K562 (cell line): ENCODE measurements at places on chromosomes 5 and 9. TPM values are rescaled to one million over a fixed set of nuclear protein-coding genes. Genes with fewer than 3 reads are reported as not detected.

LIFR gene
- total RNA-seq, result 3.4 and 3.7 TPM in 2 replicates

PCDHA7 gene
- not detected in 2 replicates for total RNA-seq

SPATA31E1 gene
- not detected in 2 replicates for total RNA-seq

ATOSB gene
- 4.0 and 6.0 TPM in 2 replicates for total RNA-seq

ACSL6 gene
- total RNA-seq, result 1.5 and 1.6 TPM in 2 replicates

TAF1L gene
- 0.02 TPM in 2 replicates for total RNA-seq

ZNF879 gene
- total RNA-seq, result 0.18 and 0.63 TPM in 2 replicates

NR5A1 gene
- total RNA-seq, result 0.20 and 0.40 TPM in 2 replicates

- peak; percentile 52 for DNase-seq
- peaks cover 15% of the 10 kb centered on the region for H3K4me1 ChIP-seq
- H3K4me3 ChIP-seq, result peak overlapping the region; percentile 94
- peaks cover 69% of the 10 kb centered on the region for H3K36me3 ChIP-seq
Observed at GRCh38 chr5:31531543-31531887, 378 bp downstream of the DROSHA start.

- no peaks in the 10 kb centered on the region for H3K36me3 ChIP-seq
- H3K4me3 ChIP-seq, result no peak overlapping the region
- H3K27me3 ChIP-seq, result no peaks in the 10 kb centered on the region
- no peaks in the 10 kb centered on the region; the same call in 1 of the 2 replicates for H3K4me1 ChIP-seq
- DNase-seq, result peak; percentile 52
- peak overlapping the region; percentile 57; the same call in 2 of the 3 replicates for H3K27ac ChIP-seq
Observed at GRCh38 chr5:140311011-140311467, 8.1 kb upstream of the PFDN1 start.

DNA sequence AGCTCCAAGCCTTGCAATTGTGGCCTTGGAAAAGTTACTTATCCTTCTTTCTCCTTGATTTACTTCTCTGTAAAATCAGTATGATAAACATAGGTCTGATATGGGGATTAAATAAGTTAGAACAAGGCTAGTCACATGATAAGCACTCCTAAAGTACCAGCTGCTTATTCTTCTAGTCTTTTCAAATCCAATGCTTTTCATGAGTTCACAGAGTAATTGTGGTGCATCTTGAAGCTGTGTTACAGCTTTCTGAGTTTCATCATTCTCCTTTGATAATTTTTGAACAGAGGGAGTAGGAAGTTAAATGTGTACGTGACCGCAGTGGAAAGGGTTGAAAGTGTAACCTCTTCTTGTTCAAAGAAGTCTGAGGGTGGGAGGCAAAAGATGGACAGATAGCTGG is 38.8 kb upstream of the CCDC112 start:
- no peak for DNase-seq
- H3K4me3 ChIP-seq, result no peak overlapping the region

DNA sequence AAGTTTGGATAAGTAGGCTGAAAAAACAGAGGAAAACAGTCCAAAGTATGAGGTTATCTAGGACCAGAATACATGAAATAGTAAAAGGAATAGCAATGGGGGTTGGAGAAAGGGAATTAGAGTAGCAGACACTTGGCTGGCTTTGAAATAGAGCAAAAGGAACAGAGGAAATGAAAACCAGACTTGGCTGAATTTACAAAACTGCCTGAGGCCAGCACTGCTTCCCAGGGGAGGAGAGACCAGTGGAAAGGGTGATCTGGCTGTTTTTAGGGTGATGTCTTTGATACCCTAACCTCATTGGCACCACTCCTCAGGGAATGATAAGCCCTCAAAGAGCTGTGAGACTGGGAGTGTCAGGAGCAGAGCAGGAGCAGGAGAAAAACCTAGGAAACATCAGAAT is 413.4 kb upstream of the SLC30A5 start:
- no peaks in the 10 kb centered on the region for H3K4me1 ChIP-seq
- DNase-seq, result no peak
- no peaks in the 10 kb centered on the region for H3K36me3 ChIP-seq

DNA sequence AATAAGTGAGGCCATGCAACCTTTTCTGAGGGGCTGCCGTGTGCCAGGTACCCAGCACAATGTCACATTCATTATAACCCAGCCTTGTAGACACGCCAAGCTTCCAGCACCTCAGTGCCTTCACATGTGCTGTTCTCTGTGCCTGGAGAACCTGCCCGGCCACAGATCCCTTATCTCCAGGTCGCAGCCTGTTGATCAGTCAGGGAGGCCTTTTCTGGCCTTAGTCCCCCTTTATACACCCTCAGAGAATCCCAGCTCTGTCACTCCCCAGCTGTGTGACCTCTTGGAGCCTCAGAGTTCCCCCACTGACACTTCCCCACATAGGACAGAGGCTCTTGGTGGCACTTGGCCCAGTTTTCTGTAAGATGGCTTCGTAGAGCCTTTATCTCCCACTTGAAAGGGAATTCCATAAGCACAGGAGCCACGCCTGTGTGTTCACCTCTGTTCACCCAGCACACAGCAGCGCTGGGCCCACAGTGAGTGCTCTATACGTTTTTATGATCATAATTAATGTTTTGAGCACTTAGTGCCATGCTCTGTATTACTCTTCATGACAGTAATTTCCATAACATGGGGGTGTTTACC is 38.7 kb downstream of the NEURL1B start:
- peaks cover 25% of the 10 kb centered on the region for H3K27me3 ChIP-seq
- H3K4me3 ChIP-seq, result no peak overlapping the region
- peaks cover 8% of the 10 kb centered on the region for H3K4me1 ChIP-seq
- H3K27ac ChIP-seq, result no peak overlapping the region
- DNase-seq, result peak; percentile 29
- no peaks in the 10 kb centered on the region for H3K36me3 ChIP-seq

DNA sequence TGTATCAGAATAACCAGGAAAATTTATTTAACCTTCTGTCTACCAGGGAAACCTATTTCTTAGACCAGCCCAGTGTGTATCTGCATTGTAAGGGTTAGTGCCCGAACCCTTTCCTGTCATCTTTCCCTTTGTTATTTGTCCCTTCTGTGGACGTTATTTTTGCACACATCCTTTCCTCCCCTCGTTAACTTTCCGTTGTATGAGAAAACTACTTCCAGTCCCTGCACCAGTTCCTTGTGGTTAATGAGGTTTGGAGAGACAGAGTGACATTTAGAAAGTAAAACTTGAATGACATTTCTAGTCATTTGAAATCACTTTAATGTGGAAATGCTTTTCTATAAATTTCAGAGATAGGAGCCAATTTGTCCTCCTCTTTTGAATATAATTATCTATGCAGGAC is 4.3 kb upstream of the IFNB1 start:
- H3K4me3 ChIP-seq, result no peak overlapping the region
- no peaks in the 10 kb centered on the region for H3K27me3 ChIP-seq
- H3K27ac ChIP-seq, result no peak overlapping the region
- no peaks in the 10 kb centered on the region for H3K36me3 ChIP-seq

DNA sequence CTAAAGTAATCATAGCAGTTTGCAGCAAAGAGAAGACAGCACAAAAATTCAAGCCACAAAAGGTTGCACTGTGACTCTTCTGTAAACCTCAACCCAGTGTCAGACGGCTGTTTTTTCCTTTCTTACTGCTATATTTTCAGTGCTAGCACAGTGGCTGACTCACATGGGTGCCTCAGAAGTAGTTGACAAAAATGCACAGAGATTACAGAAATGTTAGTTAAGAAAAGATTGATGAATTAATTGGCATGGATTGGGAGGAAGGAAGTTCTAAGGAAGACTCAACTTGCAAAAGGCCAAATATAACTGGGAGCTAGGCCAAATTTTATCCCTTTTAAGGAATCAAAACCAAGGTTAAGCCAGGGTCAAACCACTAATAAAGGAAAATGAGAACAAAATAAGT is 43.7 kb upstream of the ITGA1 start:
- no peak for DNase-seq
- H3K4me1 ChIP-seq, result no peaks in the 10 kb centered on the region
- no peak overlapping the region for H3K27ac ChIP-seq
- no peaks in the 10 kb centered on the region for H3K36me3 ChIP-seq

DNA sequence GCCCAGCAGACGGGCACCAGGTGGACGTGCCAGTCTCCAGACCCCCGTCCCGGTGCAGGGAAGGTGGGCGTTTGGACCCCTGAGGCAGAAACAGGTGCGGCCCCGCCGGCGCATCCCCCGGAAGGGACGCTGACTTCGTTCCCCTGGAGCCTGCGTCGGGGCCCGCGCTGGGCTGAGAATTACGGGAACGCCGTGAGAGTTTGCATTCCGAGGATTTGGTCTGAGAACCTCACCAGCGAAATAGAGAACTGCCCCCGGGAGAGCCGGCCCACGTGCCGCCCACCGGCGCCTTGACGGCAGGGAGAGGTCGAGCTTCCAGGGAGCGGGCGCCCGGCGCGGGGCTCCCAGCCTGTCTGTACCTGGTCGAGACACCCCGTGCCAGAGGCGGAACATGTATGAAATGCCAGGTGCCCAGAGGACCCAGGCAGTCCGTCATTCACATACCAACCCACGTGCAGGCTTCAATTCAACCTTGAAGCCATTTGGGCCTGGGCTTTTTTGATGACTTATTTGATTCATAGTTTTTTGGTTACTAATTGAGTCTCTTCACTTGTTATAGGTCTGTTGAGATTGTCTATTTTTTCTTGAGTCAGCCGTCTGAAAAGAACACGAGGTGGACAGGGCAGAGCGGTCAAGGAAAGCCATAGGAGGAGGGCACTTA is 877 bp upstream of the CAMSAP1 start:
- H3K4me1 ChIP-seq, result peaks cover 56% of the 10 kb centered on the region
- peak overlapping the region; percentile 80 for H3K27ac ChIP-seq
- H3K36me3 ChIP-seq, result peaks cover 53% of the 10 kb centered on the region
- DNase-seq, result no peak
- H3K27me3 ChIP-seq, result no peaks in the 10 kb centered on the region

- DNase-seq, result no peak
- H3K27me3 ChIP-seq, result no peaks in the 10 kb centered on the region
- no peak overlapping the region for H3K4me3 ChIP-seq
- no peaks in the 10 kb centered on the region for H3K36me3 ChIP-seq
- no peaks in the 10 kb centered on the region for H3K4me1 ChIP-seq
Observed at GRCh38 chr5:148314731-148315130, 2.5 kb downstream of the SPINK7 start.

DNA sequence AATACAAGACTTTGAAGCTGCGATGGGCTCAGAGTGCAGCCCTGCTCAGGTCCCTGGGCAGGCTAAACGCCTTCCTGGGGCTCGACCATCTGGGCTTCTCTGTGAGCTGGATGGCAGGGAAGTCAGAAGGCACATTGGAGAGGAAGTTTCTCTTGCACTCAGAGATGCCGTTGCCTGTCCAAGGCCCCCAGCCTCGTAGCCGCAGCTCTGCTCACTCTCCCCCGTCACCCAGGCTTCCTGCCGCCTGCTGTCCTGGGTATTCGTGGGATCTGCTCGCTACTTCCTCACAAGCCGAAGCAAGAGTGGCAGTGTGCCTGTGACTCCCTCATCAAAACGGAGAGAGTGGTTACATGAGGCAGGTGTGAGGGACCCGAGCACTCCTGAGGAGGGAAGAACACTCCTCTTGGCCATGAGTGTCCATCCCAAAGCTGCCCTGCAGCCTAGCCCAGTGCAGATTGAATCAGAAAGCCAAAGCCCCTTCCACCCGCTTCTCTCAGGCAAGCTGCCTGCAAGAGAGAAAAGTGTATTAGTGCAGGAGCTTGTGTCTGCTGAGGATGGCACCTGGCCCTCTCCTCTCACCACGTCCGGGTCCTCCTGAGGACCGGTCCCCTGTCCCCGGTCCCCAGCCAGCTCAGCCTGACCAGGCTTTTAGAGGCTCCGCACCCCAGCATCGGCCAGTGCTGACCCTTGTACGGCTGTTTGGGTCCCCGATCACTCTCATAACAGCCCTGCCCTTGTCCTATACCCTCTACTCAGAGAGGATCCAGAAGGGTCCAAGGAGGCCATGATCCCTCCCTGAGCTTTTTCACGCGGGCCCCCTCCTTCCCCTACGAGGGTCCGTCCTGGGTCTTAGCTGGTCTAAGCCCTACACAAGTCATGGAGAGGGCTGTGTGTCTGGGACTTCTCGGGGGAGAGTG is 7.3 kb downstream of the FCN2 start:
- H3K27me3 ChIP-seq, result peaks cover 18% of the 10 kb centered on the region
- H3K36me3 ChIP-seq, result no peaks in the 10 kb centered on the region
- H3K27ac ChIP-seq, result no peak overlapping the region
- DNase-seq, result no peak
- H3K4me3 ChIP-seq, result no peak overlapping the region

GRCh38 chr5:39755986-39756385 is 331.2 kb upstream of the DAB2 start:
- peak; percentile 70 for DNase-seq
- no peaks in the 10 kb centered on the region for H3K36me3 ChIP-seq
- H3K27me3 ChIP-seq, result no peaks in the 10 kb centered on the region
- peak overlapping the region; percentile 19; the same call in 1 of the 3 replicates for H3K27ac ChIP-seq
- H3K4me1 ChIP-seq, result peaks cover 5% of the 10 kb centered on the region; the same call in 2 of the 3 replicates

GRCh38 chr9:4640027-4640426 is 22.1 kb upstream of the PLPP6 start:
- H3K36me3 ChIP-seq, result no peaks in the 10 kb centered on the region
- H3K27ac ChIP-seq, result no peak overlapping the region
- H3K27me3 ChIP-seq, result peaks cover 6% of the 10 kb centered on the region; the same call in 1 of the 2 replicates
- H3K4me1 ChIP-seq, result no peaks in the 10 kb centered on the region

- peak within 1 kb of the TSS; percentile 29 for H3K4me3 ChIP-seq
- H3K27ac ChIP-seq, result no peak within 1 kb of the TSS
- no peaks in the 10 kb centered on the region for H3K36me3 ChIP-seq
- peaks cover 2% of the 10 kb centered on the region; the same call in 1 of the 3 replicates for H3K27me3 ChIP-seq
Observed at GRCh38 chr9:113349445-113350094, at the start of gene BSPRY. Gene BSPRY (plus strand): TSS chr9:113349541. CDS start chr9:113349580, 39 bp downstream.

DNA sequence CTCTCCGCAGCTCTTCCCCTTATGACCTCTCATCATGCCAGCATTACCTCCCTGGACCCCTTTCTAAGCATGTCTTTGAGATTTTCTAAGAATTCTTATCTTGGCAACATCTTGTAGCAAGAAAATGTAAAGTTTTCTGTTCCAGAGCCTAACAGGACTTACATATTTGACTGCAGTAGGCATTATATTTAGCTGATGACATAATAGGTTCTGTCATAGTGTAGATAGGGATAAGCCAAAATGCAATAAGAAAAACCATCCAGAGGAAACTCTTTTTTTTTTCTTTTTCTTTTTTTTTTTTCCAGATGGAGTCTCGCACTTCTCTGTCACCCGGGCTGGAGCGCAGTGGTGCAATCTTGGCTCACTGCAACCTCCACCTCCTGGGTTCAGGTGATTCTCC is 20.7 kb upstream of the IL13 start:
- peaks cover 79% of the 10 kb centered on the region for H3K36me3 ChIP-seq
- H3K4me1 ChIP-seq, result no peaks in the 10 kb centered on the region
- DNase-seq, result no peak
- no peak overlapping the region for H3K4me3 ChIP-seq
- H3K27me3 ChIP-seq, result no peaks in the 10 kb centered on the region

GRCh38 chr9:73022353-73022752 is 69.5 kb upstream of the ALDH1A1 start:
- H3K27me3 ChIP-seq, result no peaks in the 10 kb centered on the region
- no peak for DNase-seq
- H3K27ac ChIP-seq, result peak overlapping the region; percentile 74; the same call in 1 of the 3 replicates
- H3K4me1 ChIP-seq, result peaks cover 20% of the 10 kb centered on the region
- H3K36me3 ChIP-seq, result peaks cover 5% of the 10 kb centered on the region; the same call in 1 of the 3 replicates

DNA sequence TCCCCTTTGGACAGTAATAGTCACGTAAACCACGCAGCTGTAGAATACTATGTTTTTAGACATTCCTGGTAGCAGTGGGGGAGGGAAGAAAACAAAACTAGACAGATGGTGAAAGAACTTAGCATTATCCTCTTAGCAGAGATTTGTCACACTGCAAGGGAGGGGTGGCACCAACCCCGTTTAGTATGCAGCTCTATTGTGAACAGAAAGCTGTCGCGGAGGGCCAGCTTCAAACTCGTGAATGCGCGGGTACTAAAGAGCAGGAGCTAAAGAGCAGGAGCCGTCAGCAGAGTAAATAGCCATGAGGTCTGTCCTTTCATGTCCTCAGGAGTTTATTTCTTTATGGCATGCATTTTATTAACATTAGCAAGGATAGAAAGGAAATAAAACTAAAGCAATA is 141.9 kb upstream of the SLC12A2 start:
- no peaks in the 10 kb centered on the region for H3K4me1 ChIP-seq
- no peaks in the 10 kb centered on the region for H3K27me3 ChIP-seq
- H3K27ac ChIP-seq, result no peak overlapping the region
- no peak overlapping the region for H3K4me3 ChIP-seq
- H3K36me3 ChIP-seq, result no peaks in the 10 kb centered on the region
